ENCODE measurements at places on chromosomes 7 and 10. TPM values are rescaled to one million over a fixed set of nuclear protein-coding genes. Genes with fewer than 3 reads are reported as not detected.

Gene NANOS1
- total RNA-seq, result 0.60 TPM

Gene CH25H
- 4.4 TPM for total RNA-seq

Gene GRID2IP
- under 0.01 TPM for total RNA-seq

Gene MIOS
- total RNA-seq, result 12.9 TPM

Gene ANKRD61
- not detected for total RNA-seq

Gene ACBD7
- total RNA-seq, result 0.60 TPM

Gene VAX1
- not detected for total RNA-seq

Gene MLLT10
- total RNA-seq, result 28.1 TPM

Gene HTR5A
- total RNA-seq, result not detected

Gene GPR158
- not detected for total RNA-seq

Gene CALML5
- total RNA-seq, result not detected

Gene ZNF777
- 2.4 TPM for total RNA-seq

Gene ODAD2
- 0.60 TPM for total RNA-seq

Gene EGR2
- under 0.01 TPM for total RNA-seq

Gene TMEM72
- not detected for total RNA-seq

Gene GAD2
- total RNA-seq, result not detected

Gene SEMA3D
- total RNA-seq, result 18.8 TPM

Gene CPXM2
- total RNA-seq, result 0.22 TPM

Gene SEMA3A
- 56.7 TPM for total RNA-seq

Gene SFTPD
- total RNA-seq, result not detected

Gene KMT2E
- total RNA-seq, result 146 TPM

Gene C10orf143
- 0.40 TPM for total RNA-seq

Gene C7orf57
- total RNA-seq, result not detected

Gene CWF19L1
- 21.0 TPM for total RNA-seq

Gene PDE1C
- total RNA-seq, result under 0.01 TPM

Gene CLRN3
- total RNA-seq, result 0.22 TPM

Gene GATAD1
- 12.9 TPM for total RNA-seq

Gene ASB4
- total RNA-seq, result not detected

Gene CABCOCO1
- total RNA-seq, result not detected

Gene MRPS17
- 17.9 TPM for total RNA-seq

Gene VSTM4
- total RNA-seq, result 0.22 TPM

Gene GRM3
- not detected for total RNA-seq

Gene PRPS1L1
- total RNA-seq, result not detected

Gene GRIFIN
- total RNA-seq, result not detected

Gene WDFY4
- total RNA-seq, result 0.87 TPM

Gene STOX1
- total RNA-seq, result 0.22 TPM
